Activated T-cell treated with anti-CD3 and anti-CD28 coated beads for 48 hours (primary cell): ENCODE measurements at places on chromosomes 2 and 18.

- DNase-seq = no peak
Observed at GRCh38 chr2:15665067-15665942, 73.6 kb downstream of the DDX1 start.

GRCh38 chr2:229521576-229521975 is 192.8 kb downstream of the DNER start:
- DNase-seq = no peak

DNA sequence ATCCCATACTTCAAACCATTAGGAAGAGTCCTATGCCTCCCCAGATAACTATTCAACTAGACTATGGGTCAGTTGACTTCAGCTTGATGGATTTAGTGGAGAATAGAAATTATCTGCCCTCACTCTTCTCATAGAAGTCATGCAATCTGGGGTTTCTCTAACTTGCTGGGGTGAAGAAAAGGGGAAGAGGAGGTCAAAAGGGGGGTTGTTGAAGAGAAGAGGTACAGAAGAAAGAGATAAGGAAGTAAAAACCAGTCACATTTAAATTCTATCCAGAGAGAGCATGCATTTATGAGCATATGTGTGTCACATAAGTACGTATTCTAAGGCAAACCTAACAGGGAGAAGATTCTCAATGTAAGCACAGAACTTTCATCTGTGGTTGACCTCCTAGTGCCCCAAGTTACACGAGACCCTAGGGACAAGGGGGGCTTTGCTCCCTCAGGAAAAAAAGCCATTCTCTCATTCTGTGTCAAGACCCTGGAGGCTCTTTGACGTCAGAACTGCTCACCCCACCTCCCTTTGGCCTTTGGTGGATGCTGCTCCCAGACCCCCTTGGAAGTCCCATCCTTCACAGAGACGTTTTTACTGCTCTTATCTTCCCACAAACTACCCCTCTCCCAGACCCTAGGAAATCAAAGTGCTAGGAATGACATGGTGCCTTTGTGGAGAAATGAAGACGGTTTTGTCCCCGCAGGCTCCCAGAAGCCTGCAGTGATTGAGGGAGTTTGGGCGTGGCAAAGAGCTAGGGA is 236.8 kb upstream of the TNP1 start:
- DNase-seq = no peak

GRCh38 chr2:68320118-68320641 is 431 bp upstream of the CNRIP1 start:
- DNase-seq = no peak

GRCh38 chr2:111116843-111117597 is 3.7 kb upstream of the BCL2L11 start:
- peak; percentile 67 for DNase-seq

- DNase-seq = no peak
Observed at GRCh38 chr2:214180071-214180470, 230.8 kb upstream of the VWC2L start.

DNA sequence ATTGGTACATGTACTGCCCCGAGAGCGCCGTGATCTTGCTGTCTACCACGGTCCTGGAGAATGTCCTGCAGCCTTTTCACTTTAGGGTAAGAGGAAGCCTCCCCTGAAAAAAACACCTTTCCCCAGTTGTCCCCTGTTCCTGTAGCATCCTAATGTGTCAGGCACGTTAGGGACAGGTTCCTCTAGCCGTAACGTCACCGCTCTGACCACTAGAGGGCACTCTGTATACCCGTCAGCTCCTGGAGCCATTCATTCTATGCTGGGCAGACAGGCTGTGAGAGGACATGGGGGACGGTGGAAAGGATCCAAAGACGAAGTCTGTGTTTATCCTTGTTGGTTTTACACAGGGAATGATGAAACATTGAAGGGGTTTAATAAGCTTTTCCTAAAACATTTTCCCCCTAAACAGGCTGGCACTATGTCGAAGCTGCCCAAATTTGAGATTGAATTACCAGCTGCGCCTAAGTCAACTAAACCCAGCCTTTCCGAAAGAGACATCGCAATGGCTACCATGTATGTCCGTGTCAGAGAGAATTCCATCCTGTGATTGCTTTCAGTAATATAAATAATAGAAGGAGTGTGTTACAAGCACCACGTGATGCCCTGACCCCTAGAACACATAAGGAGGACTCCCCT is 12.7 kb downstream of the RMC1 start:
- DNase-seq = peak; percentile 55

GRCh38 chr2:2812648-2813047 is 481.6 kb upstream of the MYT1L start:
- no peak for DNase-seq

- no peak for DNase-seq
Observed at GRCh38 chr2:198097630-198098029, 293.2 kb downstream of the PLCL1 start.

DNA sequence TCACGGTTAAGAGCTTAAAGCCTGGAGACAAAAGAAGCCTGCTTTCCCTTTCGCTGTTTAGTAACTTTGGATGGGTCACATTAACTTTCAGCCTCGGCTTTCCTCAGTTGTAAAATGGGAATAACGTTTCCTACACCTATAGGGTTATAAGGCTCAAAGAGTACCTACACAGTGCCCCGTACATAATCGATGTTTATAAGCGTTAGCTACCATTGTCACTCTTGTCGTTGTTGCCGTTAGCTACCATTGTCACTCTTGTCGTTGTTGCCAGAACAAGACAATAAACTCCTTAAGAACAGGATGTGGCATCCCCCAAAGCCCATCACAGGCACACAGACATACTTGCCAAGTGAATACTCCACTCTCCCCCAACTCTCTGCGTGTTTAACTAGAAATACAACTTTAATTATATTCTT is 901 bp upstream of the MFSD6 start:
- DNase-seq = no peak

DNA sequence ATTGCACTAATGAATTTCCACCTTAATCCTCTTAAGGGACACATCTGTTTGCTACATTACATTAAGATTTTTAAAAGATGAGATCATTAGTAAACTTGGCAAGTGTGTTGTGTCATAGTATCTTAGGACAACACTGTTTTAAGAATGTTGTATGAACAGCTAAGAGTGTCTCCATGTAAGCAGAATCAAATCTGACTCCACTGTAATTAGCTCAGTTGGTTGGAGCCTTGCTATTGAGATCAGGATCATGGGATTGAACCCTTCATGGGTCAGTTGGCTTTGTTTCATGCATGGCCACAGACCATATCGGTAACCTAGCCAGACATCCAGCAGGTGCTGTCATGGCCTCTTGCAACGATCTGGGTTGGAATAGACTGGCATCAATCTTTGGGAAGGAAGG is 5.2 kb downstream of the FHOD3 start:
- no peak for DNase-seq

DNA sequence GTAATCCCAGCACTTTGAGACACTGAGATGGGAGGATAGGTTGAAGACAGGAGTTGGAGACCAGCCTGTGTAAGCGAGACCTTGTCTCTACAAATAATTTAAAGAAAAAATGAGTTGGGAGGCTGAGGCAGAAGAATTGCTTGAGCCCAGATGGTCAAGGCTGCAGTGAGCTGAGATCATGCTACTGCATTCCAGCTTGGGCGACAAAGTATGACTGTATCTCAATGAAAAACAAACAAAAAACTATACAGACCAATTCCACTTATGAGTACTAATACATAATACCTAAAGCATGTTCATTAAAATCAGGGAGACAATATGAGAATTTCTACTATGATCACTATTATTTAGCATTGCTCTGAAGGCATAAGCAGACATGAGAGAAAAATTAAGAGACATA is 12.6 kb downstream of the RNF149 start:
- DNase-seq = no peak
